WTC11 (cell line): ENCODE measurements at places on chromosomes 2 and 18.

GRCh38 chr2:55010915-55011314, 39.3 kb downstream of the RTN4 start:
- no peak for DNase-seq
- no peaks in the 10 kb centered on the region for H3K27me3 ChIP-seq
- H3K27ac ChIP-seq: no peak overlapping the region
- no peaks in the 10 kb centered on the region for H3K36me3 ChIP-seq

- H3K36me3 ChIP-seq: no peaks in the 10 kb centered on the region
- DNase-seq: no peak
Observed at GRCh38 chr18:68178921-68179320, 536.0 kb downstream of the TMX3 start.

DNA sequence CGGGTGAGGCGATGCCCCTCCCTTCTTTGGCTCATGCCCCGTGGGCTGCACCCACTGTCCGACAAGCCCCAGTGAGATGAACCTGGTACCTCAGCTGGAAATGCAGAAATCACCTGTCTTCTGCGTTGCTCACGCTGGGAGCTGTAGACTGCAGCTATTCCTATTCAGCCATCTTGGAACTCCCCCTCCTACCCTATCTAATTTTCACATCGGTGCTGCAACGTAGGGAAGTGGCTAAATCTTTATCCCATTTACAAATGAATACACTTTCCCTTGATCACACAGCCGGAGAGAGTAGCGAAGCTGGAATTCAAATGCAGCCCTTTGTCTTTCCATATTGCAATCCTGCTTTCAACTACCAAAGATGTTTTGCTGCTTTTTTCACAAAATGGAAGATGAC, 1.4 kb upstream of the TMEM247 start:
- H3K4me3 ChIP-seq: no peak overlapping the region
- H3K36me3 ChIP-seq: peaks cover 21% of the 10 kb centered on the region
- peaks cover 15% of the 10 kb centered on the region for H3K27me3 ChIP-seq
- no peak for DNase-seq

- H3K36me3 ChIP-seq: peaks cover 38% of the 10 kb centered on the region
- no peak overlapping the region for H3K4me3 ChIP-seq
- no peak for DNase-seq
Observed at GRCh38 chr18:31658670-31659575, 25.5 kb downstream of the B4GALT6 start.

- H3K27me3 ChIP-seq: no peaks in the 10 kb centered on the region
- no peak overlapping the region for H3K4me3 ChIP-seq
- no peaks in the 10 kb centered on the region for H3K4me1 ChIP-seq
- no peak for DNase-seq
- H3K27ac ChIP-seq: no peak overlapping the region
Observed at GRCh38 chr2:84132370-84132769, 326.7 kb downstream of the SUCLG1 start.

- no peak overlapping the region for H3K27ac ChIP-seq
- H3K4me1 ChIP-seq: no peaks in the 10 kb centered on the region
- no peak for DNase-seq
- peaks cover 2% of the 10 kb centered on the region; the same call in 1 of the 2 replicates for H3K27me3 ChIP-seq
Observed at GRCh38 chr18:21960189-21960588, 209.2 kb upstream of the GATA6 start.

GRCh38 chr18:50284255-50284885, 3.0 kb upstream of the MBD1 start:
- no peaks in the 10 kb centered on the region for H3K27me3 ChIP-seq
- DNase-seq: no peak
- peaks cover 37% of the 10 kb centered on the region for H3K36me3 ChIP-seq
- H3K4me1 ChIP-seq: peaks cover 27% of the 10 kb centered on the region
- H3K27ac ChIP-seq: no peak overlapping the region

DNA sequence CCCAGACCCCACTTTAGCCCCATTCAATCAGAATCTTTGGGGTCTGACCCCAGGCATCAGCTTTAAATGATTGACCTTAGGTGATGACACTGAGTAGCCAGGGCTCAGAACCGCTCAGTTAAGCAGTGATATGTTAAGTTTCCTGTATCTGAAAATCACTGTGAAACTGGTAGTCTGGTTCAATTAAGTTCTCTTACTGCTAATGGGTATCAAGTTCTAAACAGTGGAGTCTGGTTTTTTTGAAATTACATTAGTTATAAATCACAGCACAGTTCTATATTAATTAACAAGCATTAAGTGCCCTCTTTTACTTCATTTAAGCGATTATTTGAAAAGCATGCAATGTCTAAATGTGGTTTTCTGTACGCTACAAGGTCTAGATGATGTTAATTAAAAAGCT, 117.9 kb downstream of the HAUS1 start:
- H3K36me3 ChIP-seq: 0 out of 2 replicates have a peak, but pooled peaks cover 4% of the 10 kb centered on the region
- H3K27ac ChIP-seq: peak overlapping the region; percentile 9; the same call in 1 of the 2 replicates
- H3K27me3 ChIP-seq: no peaks in the 10 kb centered on the region
- no peak overlapping the region for H3K4me3 ChIP-seq

DNA sequence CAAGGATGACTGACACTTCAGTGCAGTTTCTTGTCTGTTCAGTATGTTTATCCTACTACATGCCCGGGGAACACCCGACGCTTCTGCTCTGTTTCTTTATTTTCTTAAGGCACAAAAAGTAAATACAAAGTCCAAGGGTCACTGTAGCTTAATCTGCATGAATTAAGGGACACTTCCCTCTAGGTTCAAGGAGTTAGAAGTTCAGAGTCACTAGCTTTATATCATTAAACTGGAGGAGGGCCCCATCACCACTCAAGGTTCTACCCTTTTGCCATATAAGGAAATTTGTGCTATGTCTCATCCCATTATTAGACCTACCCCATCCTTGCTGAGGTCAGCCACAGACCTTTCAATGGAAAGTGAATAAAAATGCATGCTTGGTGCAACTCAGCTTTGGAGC, 27.6 kb upstream of the RMDN2 start:
- DNase-seq: no peak
- no peaks in the 10 kb centered on the region for H3K27me3 ChIP-seq
- H3K4me3 ChIP-seq: no peak overlapping the region
- no peak overlapping the region for H3K27ac ChIP-seq
- H3K36me3 ChIP-seq: peaks cover 4% of the 10 kb centered on the region; the same call in 1 of the 2 replicates
- peaks cover 3% of the 10 kb centered on the region; the same call in 1 of the 2 replicates for H3K4me1 ChIP-seq
